ENCODE measurements at places on chromosomes 4 and X.
A peak's percentile ranks its signal among the peaks of the same experiment; 100 is the strongest.

GRCh38 chr4:119834906-119835612 is 206.5 kb upstream of the PDE5A start:
- no peak for DNase-seq

DNA sequence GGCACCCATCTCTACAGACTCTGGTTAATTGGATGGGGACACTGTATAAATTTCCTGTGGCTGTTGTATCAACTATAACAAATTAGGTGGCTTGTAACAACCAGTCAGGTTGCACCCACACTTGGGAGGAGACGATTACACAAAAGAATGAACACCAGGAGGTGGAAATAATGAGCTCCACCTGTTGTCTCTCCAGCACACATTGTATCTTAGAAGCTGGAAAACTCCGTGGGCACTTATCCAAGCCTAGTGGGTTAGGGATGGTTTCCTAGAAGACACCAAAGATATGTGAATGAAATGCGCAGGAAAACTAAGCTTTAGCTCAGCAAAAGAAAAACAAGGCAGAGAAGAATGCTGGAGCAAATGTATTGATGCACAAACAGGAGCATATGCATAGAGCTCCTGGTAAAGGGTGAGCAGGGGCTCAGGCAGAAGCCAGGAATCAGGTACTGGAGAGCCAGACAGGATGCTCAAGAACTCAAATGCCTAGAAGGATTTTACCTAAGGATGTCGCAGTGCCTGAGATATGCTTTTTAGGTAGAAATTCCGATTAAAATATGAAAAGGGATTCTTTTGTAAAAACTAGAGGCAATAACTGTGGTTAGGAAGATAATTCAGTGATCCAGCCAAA is 111.7 kb downstream of the GALNTL6 start:
- no peak for DNase-seq

- DNase-seq: no peak
These were observed 73.6 kb downstream of the SNX25 start for GRCh38 chr4:185282968-185283367.

GRCh38 chr4:102692474-102692873 is 68.3 kb downstream of the MANBA start:
- no peak for DNase-seq

GRCh38 chr4:147407261-147408045 is 73.4 kb upstream of the EDNRA start:
- DNase-seq: no peak

GRCh38 chr4:107835406-107835805 is 10.7 kb downstream of the SGMS2 start:
- DNase-seq: no peak

- no peak for DNase-seq
These were observed 287.9 kb downstream of the CXXC4 start for GRCh38 chr4:104206784-104207183.

DNA sequence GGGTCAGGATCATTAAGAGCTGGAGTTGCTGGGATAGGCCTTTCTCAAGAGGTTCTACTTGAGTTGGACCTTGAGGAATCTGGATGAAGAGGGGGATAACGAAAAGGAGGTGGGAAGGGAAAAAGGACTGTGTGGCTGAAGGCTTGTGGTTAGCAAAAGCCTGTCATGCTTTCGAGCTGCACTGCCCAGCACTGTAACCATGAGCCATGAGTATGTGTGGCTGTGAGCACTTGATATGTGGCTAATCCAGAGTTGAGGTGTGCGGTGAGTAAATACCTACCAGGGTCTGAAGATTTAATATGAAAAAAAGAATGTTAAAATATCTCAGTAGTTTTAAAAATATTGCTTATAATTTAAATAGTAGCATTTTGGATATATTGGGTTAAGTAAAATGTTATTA is 11.4 kb downstream of the TMEM165 start:
- no peak for DNase-seq

DNA sequence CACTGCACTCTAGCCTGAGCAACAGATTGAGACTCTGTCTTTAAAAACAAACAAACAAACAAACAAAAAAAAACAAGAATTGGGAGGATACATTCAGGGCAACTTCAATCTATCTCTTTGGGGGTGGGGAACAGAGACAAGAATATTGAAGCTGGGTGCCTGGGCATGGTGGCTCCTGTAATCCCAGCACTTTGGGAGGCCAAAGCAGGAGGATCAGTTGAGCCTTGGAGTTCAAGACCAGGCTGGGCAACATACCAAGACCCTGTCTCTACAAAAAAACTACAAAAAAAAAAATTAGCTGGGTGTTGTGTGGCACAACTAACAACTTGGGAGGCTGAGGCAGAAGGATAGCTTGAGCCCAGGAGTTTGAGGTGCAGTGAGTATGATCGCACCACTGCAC is 1.2 kb downstream of the LETM1 start:
- DNase-seq: no peak

DNA sequence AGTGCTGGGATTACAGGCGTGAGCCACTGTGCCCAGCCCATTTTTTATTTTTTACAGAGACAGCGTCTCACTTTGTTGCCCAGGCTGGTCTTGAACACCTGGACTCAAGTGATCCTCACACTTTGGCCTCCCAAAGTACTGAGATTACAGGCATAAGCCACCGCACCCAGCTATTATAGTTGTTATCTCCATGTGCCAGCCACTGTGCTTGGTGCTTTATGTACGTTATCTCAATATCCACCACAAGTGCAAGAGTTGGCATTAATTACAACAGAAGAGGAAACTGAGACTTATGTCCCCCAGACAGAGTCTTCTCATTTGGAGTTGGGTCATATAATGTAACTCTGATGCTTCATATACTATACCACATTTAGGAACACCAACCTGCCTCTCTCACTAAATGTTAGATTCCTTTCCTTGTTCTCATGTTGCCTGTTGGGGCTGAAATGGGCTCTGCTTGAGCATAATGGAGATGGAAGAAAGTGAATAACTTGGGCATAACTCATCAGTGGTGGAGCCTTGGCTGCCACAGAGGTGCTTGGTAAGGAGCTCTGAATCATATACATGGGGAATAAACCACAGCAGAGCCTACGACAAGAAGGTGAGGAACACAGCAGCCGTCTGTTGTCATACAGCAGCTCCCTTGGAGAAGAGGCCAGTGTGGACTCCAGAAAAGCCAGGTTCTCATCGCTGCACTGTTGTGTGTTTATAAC is 84.3 kb downstream of the SPRY1 start:
- peak; percentile 12 for DNase-seq

- DNase-seq: no peak
These were observed at the start of gene CLNK for GRCh38 chr4:10684631-10685030. CLNK (minus strand) TSS chr4:10684768; CDS start chr4:10667869, 16,899 bp downstream.

GRCh38 chr4:5836943-5837342 is 55.9 kb downstream of the CRMP1 start:
- DNase-seq: no peak

DNA sequence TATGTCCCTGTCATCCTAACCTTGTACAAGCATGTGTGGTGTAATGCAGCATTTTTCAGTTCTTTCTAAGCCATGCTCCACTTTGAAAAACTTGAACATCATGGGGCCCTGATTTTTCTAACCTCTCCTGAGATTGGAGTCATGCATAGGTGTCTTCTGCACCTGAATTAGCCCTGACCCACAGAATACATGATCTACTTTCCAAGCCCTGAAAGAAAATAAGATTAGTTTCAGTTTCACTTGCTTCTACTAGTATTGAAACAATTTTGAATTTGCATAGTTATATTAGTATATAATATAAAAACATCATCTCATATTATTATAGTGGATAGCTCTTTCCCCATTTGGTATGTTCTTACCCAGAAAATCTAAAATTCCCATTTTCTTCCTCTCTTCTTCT is 178.2 kb downstream of the HS3ST1 start:
- no peak for DNase-seq

DNA sequence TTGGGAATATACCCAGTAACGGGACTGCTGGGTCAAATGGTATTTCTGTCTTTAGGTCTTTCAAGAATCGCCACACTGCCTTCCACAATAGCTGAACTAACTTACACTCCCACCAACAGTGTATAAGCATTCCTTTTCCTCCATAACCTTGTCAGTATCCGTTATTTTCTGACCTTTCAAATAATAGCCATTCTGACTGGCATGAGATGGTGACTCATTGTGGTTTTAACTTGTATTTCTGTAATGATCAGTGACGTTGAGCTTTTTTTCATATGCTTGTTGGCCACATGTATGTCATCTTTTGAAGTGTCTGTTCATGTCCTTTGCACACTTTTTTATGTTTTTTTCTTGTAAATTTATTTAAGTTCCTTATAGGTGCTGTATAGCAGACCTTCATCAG is 81.2 kb downstream of the ADAM29 start:
- no peak for DNase-seq

DNA sequence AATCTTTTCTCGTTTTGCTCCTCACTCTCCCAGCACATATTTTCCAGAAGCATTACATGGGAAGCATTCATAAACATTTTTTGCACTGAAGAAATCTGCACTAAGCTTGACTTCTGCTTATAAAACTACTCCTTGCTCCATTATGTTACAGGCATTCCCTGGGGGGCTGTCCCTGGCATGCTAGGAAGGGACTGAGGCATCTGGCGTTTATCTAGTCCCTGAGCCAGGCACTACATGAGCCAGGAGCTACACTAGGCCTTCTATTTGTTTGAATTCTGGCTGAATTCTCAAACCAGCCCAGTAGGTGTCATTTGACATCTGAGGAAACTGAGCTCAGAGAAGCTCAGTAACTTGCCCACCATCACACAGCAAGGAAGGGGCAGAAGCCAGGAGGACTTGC is 43.3 kb downstream of the NHSL2 start:
- no peak for DNase-seq

DNA sequence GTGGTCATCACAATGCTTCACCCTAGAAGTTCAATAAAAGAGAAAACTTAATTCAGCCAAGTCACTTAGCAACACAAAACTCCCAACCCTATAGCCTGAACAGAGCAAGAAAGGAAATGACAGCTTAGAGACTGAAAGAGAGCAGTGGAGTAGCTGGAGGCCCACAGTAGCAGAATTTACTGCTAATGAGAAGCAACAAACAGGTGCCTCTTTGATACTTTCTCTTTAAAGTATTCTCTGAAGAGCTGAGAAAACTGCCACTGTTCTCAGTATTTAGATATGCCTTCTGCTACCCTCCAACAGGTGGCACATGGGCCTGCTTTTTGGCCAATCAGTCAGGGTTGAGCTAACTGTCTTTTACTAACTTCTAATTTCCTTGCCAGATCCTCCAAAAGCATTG is 240.0 kb downstream of the GPC3 start:
- DNase-seq: no peak

DNA sequence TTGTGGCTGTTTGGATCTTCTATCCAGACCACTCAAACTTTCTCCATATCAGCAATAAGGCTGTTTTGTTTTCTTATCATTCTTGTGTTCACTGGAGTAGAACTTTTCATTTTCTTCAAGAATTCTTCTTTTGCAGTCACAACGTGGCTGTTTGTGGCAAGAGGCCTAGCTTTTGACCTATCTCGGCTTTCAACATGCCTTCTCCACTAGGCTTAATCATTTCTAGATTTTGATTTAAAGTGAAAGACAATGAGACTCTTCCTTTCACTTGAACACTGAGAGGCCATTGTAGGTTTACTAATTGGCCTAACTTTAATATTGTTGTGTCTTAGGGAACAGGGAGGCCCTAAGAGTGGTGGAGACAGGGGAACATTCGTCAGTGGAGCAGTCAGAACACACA is 19.1 kb downstream of the FGF2 start:
- DNase-seq: no peak

- no peak for DNase-seq
These were observed 951 bp upstream of the ZNF518B start for GRCh38 chr4:10458177-10458576.

DNA sequence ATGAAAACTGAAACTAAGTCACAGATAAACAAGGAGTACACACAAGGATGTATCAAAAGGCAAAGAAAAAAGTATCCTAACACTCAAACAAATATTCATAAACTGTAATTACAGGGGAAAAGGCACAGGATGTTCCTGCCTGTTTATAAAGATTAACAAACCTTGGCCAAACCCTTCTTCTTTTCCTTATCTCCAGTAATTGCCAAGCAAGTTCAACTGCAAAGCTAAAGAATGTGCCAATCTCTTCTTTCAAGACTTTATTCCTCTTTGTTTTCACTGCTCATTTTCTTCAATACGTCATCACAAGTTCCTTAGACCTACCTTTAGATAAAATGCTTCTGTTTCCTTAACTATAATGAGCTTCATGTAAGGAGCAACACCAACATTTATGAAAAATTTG is 171.2 kb downstream of the AMELX start:
- no peak for DNase-seq

DNA sequence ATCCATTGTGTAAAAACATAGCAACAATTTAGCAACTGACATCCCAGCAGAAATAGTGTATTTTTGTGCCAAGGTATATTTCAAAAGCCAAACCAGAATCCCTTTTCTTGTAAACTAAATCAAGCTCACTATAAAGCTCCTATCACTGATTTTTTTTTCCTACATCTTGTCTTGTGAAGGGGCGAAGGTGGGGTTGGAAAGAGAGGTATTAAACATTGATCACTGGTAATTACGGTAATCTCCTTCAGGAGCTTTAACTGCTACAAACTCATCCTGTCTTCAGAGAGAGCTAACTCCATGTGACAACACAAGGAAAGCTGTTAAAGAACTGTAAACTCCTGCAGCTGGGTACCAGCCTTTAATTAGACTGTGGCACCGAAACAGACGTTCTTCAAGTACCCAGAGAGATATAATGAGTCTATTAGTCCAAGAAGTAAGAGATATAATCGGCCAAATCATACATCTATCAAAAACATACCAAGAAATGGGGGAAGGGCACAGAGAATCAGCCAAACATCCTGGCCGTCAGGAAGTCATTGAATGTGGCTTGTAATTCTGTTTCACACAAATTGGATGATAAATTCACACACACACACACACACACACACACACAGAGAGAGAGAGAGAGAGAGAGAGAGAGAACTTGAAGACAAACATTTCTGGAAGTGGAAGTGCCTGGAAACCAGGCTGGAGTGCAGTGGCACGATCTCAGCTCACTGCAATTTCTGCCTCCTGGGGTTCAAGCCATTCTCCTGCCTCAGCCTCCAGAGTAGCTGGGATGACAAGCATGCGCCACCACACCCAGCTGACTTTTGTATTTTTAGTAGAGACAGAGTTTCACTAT is 111.9 kb upstream of the PPARGC1A start:
- no peak for DNase-seq

DNA sequence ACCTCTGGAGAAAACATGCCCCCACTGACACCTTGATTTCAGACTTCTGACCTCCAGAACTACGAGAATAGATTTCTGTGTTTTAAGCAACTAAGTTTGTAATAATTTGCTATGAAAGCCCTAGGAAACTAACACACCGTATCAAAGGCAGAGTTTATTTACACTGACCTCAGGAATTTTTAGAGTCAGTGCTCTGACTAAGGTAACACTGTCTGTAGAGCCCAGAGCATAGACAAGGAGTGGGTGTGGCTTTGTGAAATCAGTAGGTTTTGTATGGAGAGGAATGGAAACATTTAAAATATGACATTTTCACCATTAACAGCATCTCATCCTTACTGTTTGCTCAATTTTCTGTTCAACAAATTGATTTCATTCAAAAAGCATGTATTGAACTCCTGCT is 764.4 kb upstream of the PCDH10 start:
- no peak for DNase-seq
